ENCODE measurements at places on chromosomes 6 and 20.
A peak's percentile ranks its signal among the peaks of the same experiment; 100 is the strongest.

DNA sequence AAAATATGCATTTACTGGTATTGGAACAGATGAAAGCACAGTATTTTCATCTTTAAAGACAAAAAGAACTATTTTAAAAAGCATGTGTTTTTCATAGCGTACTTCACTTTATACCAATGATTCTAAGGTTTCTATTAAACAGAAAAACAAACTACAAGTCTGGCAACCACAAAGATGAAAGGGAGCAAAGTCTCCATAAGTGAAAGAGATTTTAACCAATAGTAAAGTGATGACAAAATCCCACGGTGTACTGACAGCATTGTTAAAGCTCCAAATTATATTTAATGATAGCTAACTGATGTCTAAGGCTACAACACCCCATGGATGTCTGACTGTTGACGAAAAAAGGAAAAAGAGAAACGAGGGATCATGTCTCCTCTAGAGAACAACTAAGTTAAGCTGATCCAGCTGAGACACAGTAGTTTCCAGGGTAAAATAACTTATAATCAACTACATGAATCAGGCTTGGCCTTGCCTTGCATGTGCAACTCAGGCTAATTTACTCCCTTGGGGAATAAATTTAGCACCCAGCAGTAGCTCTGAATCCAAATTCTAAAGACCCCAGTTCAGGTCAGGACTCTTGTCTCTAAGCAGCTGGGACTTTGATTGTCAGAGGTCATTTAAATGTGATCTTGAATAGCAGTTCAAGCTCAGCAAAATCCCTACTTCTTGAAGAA, 56.0 kb upstream of the TAB2 start:
- no peak for DNase-seq

DNA sequence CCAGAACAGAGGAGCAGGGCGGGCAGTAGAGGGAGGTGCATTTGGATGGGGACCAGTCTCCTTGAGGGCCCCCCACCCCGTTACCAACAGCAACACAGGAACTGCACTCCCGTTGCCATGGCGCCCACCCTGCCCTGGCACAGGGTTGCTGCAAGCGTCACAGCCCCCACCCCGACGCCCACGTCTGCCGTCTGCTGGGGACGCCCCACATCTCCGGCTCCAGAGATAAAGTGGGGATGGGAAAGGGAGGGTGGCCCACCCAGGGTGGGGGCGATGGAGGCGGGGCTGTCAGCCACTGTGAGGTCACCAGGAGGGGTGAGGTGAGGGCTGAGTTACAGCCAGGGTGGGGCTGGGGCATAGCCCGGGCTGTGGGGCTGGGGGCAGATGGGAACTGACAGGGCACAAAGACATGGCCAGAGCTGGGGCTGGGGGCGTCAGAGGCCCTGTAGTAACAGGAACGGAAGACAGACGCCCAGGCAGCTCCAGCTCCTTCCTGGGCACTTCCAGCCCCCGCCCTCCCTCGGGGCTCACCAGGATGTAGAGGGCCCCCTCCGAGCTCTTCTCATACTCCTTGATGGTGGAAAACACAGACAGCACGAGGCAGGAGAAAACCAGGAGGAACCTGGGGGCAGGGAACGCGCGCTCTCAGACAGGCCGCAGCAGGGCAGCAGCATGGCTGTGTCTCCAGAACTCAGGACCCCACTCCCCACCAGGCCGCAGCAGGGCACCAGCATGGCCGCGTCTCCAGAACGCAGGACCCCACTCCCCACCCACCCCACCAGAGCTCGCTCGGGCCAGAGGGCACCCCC, 26.0 kb downstream of the KCNQ2 start:
- no peak for DNase-seq

- DNase-seq: no peak
Observed at GRCh38 chr6:141532211-141532610, 600.5 kb upstream of the GJE1 start.

- DNase-seq: no peak
Observed at GRCh38 chr20:1015181-1015580, 13.1 kb upstream of the RSPO4 start.

- no peak for DNase-seq
Observed at GRCh38 chr20:59308493-59309201, 8.2 kb downstream of the EDN3 start.

DNA sequence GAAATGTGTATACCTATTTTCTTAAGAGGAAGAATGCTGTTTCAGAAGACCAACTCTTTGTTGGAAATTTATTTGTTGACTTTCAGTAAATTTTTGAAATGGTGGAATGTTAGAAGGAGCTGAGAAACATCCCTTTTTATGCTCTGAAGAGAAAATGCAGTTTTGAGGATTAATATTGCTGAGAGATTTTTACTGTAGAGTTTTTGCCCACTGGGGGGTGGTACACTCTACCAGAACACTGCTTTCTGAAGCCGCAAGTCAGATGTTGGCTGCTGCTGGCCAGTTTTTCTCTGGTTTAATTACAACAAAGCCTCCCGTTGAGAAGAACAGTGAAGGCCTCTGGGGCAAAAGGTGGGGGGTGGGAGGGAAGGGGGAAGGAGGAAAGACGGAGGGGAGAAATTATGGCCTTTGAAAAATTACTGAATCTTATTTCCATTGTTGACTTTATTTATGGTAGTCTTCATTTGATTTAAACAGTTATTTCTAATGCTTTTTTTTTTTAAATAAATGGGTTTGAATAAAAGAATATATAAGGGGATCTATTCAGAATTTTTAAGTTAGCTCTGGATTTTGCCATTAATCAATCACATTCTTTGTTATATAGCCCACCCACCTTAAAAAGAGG, 3.0 kb downstream of the FLRT3 start:
- DNase-seq: peak; percentile 62

DNA sequence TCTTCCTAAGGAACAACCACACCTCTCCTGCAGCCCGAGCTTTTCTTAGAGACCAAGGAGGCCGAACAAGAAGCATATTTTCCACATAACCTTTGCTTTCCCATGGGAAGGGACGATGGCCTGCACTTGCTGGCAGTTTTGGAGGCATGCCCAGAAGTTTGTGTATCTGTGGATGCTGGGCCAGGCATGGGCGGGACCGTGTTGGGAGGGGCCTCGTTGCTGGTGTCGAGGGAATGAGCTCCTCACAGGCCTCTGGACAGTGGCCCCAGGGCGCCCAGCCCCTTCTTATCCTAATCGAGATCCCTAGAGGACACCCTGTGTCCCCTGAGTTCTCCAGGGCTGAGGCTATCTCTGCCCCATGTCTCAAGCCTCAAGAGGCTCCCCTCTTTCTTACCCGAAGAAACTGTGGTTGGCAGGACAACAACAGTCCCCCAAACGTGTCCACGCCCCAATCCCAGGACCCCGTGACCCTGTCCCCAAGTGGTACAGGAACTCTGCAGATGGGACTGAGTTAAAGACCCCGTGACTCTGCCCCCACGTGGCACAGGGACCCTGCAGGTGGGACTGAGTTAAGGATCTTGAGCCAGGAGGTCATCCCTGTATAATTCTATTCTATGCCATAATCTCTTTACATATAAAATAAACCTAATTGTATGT, 99.5 kb upstream of the BHLHE23 start:
- DNase-seq: no peak

DNA sequence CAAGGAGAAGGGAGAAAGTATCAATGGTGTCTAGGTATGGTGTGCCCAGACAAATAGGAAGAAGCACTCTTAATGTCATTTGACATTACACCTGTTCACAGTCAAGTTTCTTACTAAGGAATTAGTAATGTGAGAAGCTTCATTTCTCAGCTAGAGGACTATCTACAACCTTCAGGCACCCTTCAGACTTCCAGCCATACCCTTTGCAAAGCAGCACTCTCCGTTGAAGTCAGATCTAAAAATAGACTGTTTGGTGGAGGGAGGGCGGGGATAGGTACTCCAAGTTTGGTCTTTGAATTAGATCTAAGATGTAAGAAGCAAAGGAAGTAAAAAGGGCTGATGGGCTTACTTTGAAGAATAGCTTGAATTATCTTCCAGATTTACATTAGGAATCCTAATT, 311.1 kb downstream of the SLC35F1 start:
- no peak for DNase-seq

DNA sequence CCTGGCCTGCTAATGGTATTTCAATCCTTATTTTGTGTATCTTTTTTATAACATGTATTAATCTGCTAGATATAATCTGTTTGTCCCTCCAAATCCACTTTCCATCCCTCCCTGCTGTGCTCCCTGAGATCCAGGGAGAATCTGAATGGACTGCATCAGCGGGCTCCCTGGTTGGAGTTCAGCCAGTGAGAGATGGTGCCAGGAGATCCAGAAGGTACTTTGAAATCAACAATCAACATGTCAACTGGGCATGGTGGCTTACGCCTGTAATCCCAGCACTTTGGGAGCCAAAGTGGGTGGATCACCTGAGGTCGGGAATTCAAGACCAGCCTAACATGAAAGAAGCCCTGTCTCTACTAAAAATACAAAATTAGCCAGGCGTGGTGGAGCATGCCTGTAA, 4.4 kb downstream of the ATF6B start:
- DNase-seq: no peak

- DNase-seq: no peak
Observed at GRCh38 chr20:57471496-57472372, 53.2 kb downstream of the CTCFL start.

All from HT1080 (cell line).